ENCODE measurements at places on chromosomes 3 and 15.

- no peaks in the 10 kb centered on the region for H3K36me3 ChIP-seq
- no peaks in the 10 kb centered on the region for H3K27me3 ChIP-seq
- H3K4me1 ChIP-seq = no peaks in the 10 kb centered on the region
- H3K27ac ChIP-seq = no peak overlapping the region
- H3K4me3 ChIP-seq = no peak overlapping the region
Observed at GRCh38 chr3:95341314-95341713, 1278.5 kb downstream of the NSUN3 start.

GRCh38 chr3:117722856-117723255 is 1013.3 kb downstream of the TUSC7 start:
- no peaks in the 10 kb centered on the region for H3K36me3 ChIP-seq
- no peaks in the 10 kb centered on the region for H3K4me1 ChIP-seq
- no peak overlapping the region for H3K4me3 ChIP-seq
- H3K27ac ChIP-seq = no peak overlapping the region
- DNase-seq = no peak

DNA sequence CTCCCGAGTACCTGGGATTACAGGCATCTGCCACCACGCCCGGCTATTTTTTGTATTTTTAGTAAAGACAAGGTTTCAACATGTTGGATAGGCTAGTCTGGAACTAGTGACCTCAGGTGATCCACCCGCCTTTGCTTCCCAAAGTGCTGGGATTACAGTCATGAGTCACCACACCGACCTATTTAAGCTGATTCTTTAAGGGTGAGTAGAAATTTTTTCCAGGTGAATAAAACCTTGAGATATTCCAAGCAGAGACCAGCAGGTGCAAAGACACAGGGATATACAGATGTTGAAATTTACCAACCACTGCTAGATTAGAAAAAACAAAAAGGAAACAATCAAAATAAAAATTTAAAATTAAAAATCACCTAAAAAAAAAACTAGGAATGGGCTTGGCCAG is 74.4 kb upstream of the CHRNB4 start:
- peaks cover 46% of the 10 kb centered on the region for H3K27me3 ChIP-seq
- DNase-seq = no peak
- H3K4me3 ChIP-seq = no peak overlapping the region
- H3K27ac ChIP-seq = no peak overlapping the region
- no peaks in the 10 kb centered on the region for H3K4me1 ChIP-seq
- H3K36me3 ChIP-seq = no peaks in the 10 kb centered on the region

DNA sequence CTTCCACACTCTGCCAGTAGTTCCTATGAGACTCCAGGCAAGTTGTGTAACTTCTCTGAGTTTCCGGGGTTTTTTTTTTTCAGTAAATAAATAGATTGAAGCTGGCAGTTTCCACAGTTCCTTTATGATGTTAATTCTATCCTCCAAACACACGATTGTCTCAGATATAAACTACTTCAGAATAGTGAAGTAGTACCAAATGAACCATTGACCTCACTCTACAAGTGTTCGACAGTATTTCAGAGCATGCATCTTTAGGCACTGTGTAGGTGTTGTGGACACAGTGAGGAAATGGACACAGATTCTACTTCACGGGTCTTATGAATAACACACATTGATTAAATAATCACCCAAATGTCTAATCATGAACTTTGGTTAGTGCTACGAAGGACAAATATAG is 136.1 kb upstream of the IGSF10 start:
- H3K4me1 ChIP-seq = no peaks in the 10 kb centered on the region
- H3K4me3 ChIP-seq = no peak overlapping the region
- DNase-seq = no peak
- H3K27me3 ChIP-seq = no peaks in the 10 kb centered on the region

DNA sequence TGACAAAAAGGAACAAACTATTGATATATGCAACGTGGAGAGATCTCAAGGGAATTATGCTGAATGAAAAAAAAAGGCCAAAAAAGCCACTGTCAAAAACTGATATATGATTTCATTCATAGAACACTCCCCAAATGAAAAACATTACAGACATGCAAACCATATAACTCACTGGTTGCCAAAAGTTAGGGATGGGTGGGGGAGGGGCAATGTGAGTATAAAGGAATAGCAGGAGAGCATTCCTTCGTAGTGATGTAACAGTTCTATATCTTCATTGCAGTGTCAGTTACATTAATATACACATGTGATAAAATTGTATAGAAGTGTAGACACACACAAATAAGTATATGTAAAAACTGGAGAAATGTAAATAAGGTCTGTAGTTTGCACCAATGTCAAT is 12.2 kb downstream of the GBE1 start:
- DNase-seq = no peak
- no peaks in the 10 kb centered on the region for H3K4me1 ChIP-seq
- no peaks in the 10 kb centered on the region for H3K27me3 ChIP-seq
- no peak overlapping the region for H3K4me3 ChIP-seq

DNA sequence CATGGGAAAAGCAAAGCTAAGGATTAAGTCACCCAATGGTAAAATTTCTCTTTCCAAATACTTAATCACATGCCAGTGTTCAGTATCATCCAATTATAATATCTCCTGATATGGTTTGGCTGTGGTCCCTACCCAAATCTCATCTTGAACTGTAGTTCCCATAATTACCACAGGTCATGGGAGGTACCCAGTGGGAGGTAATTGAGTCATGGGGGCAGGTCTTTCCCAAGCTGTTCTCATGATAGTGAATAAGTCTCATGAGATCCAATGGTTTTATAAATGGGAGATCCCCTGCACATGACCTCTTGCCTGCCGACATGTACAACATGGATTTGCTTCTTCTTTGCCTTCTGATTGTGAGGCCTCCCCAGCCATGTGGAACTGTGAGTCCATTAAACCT is 26.1 kb upstream of the NMB start:
- no peaks in the 10 kb centered on the region for H3K27me3 ChIP-seq
- H3K4me1 ChIP-seq = peaks cover 10% of the 10 kb centered on the region
- DNase-seq = no peak
- H3K36me3 ChIP-seq = peaks cover 33% of the 10 kb centered on the region
- no peak overlapping the region for H3K27ac ChIP-seq

GRCh38 chr3:100033184-100033583 is 81.1 kb downstream of the FILIP1L start:
- H3K27ac ChIP-seq = no peak overlapping the region
- no peak for DNase-seq
- no peak overlapping the region for H3K4me3 ChIP-seq
- H3K36me3 ChIP-seq = no peaks in the 10 kb centered on the region
- H3K27me3 ChIP-seq = no peaks in the 10 kb centered on the region
